ENCODE measurements at places on chromosomes 5 and 9.

- DNase-seq: no peak
Observed at GRCh38 chr5:36720688-36721087, 114.3 kb downstream of the SLC1A3 start.

- DNase-seq: no peak
Observed at GRCh38 chr5:78706825-78707224, 58.3 kb upstream of the LHFPL2 start.

DNA sequence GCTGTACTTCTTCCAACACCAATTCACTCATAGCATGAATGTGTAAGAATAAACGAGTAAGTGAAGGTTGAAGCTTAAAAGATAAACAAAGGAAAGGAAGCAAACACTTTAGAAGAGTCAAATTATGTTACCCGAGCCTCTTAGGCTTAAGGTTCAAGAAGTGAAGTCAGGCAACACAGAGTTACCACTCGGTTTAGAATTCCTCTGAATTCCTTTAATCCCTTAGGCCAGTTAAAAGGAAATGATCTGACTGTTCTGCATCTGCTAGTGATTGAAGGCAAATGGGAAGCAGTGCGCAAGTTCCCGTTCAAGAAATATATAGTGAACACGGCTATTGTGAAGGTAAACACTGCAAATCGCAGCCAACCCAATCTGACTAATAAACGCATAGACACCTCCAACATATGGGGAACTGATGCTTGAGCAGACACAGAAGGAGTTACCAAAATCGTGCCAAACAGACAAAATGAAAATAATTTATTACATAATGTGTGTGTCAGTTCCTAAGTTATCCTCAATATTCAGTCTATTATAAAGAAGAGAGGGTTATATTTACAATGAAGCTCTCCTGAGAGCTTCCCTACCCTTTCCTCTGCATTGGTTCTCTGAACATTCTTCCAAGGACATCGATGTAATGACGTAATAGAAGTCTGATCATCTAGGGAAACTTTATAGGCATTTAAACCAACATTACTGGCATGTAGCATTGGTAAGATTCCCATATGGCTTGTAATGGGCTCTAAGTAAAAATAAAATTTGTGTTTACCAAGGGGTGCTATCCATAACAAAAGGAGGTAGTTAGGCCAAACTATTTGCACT, 837.1 kb upstream of the ZNF608 start:
- DNase-seq: no peak

GRCh38 chr9:89536145-89536574, 38.2 kb upstream of the SEMA4D start:
- DNase-seq: no peak

GRCh38 chr9:77421506-77422265, 226.4 kb downstream of the GNA14 start:
- DNase-seq: no peak

- DNase-seq: no peak
Observed at GRCh38 chr9:77773381-77773780, 125.3 kb upstream of the GNA14 start.

DNA sequence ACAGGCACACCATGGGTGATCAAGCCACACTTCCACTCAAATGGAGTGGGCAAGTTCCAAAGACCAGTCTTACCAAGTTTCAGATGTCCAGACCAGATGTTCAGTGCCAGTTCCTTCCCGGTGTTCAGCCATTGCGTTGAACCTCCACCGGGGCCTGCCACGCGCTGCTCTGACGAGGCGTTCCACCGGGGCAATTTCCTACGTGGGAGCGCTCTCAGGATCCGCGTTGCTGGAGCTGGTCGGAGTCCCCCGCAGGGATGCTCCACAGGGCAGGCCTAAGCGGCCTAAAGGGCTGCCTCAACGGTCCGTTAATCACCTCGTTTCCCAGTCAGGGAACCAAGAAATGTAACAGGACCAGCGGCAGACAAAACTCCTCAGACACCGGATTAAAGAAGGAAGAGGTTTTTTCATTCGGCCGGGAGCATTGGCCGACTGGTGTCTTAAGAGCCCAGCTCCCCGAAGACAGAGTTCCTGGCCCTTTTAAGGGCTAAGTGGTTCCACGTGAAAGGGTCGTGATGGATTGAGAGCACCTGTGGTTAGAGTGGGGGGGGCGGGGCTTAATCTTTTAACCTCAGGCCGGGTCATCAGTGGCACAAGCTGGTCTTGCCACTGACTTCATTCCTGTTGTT, 35.7 kb upstream of the PPP1R26 start:
- DNase-seq: no peak

DNA sequence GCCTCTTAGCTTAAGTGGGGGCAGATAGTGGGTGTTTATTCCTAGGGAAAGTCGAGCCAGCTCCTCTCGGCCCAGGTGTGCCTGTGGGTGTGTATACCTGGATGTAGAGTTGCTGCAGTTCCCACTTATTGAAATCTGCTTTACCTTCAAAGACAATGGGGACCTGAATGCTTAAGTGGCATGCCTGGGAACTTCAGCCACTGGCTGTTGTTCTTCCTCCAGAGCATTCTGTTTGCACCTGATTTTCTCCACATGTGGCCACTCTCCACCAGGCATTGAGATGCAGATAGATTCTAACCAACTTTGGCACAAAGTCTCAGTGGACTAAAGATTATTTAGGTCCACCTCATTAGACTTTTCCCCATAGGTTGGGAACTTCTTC, 186.8 kb downstream of the ZNF462 start:
- no peak for DNase-seq

GRCh38 chr5:35031276-35031675, 16.5 kb downstream of the AGXT2 start:
- DNase-seq: peak; percentile 18

DNA sequence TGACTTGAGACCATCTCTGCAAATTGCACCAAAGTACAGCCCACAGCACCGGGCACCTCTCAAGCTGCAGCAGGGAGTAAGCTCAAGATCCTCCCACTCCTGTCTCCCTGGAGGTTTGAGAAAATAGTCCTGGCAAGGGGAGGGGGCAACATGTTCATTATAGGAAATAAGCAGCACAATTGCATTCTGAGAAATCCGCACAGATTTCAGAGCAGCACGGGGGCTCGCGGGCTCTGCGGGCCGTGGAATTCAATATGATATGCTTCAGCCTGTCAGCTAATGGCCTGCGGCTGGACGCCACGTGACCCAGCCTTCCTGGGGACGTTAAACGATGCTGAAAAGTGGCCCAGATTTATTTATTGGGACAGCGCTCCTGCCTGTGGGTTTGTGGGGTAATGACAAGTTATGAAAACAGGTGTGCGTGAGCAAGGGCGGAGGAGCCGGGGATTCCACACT, 156.4 kb downstream of the DAB2IP start:
- DNase-seq: no peak

DNA sequence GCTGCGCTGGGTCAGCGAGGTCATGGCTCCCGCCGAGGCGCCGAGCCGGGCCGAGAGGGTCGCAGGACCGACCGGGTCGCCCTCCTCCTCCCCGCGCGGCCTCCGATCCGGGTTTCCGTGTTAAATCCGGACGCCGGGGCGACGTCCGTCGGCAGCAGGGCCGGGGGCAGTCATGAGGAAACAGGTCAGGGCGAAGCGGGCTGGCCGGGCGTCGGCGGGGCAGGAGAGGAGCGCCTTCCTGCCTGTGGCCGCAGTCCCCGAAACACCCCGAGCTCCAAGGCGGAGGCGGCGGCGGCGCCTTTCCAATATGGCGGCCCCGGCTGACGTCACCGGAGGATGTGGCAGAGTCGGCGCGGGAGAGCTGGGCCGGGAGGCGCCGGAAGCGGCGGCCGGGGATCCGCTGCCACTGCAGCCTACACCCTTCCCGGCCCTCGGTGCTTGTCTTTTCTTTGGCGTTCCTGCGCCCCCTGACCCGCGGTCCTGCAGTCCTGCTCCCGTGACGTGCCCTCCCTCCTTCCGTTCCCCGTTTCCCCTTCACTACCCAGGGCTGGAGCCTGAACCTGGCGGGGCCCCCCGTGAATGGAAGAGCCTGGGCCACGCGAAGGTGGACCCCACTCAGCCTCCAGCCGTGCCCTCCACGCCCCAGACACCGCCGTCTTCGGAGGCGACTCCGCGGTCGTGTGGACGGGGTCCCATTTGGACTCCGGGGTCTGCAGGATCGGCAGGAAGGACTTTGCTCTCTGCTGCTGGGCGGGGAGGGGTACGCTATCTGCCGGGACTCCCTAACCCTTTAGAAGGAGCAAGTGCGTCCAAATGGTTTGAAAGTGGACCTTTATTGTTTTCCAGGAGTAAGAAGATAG, at the start of gene GOLPH3:
TSS of gene GOLPH3 (minus strand) at position 309 of the 860 bp plus-strand sequence. CDS start at position 24, 285 bp downstream.
- DNase-seq: peak; percentile 94

GRCh38 chr9:13412331-13412730, 132.8 kb upstream of the MPDZ start:
- DNase-seq: no peak

- no peak for DNase-seq
Observed at GRCh38 chr9:122144836-122145591, 14.6 kb downstream of the NDUFA8 start.

DNA sequence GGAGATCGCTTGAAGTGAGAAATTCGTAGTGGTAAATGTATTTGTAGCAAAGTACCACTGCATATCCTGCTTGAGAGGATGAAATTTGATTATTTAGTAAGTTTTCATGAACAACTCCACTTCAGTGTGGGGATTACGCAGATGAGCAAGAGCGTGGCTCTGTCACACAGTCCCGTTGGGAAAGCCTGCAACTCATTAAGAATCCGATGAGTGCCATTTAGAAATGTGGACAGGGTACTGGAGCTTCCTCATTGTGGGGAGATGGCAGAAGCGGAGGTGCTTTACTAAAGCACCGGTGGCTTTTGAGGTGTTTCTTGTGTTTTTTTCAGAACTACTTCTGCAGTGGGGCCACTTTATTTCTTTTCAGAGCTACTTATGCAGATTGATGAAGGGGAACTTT, 1.4 kb downstream of the TJP2 start:
- DNase-seq: no peak

DNA sequence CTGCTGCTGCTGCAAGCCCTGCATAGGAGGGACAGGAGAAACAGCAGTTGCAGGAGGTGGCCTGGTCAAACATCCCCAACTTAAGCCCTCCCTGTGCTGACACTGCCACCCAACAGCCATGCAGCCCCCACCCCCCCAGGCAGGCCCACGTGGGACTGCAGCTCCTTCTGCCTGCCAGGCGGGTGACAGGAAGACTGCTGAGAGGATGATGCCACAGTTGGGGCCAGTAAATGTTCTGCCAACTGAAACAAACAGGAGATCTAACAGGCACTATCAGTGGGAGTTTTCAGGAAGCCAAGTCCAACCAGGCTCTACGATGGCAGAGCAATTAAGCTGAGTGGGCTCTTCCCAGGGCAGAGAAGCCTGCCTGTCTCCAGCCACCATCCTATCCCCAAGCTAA, 31.1 kb downstream of the DIRAS2 start:
- DNase-seq: no peak

GRCh38 chr5:73985145-73985544, 359.1 kb downstream of the ARHGEF28 start:
- DNase-seq: peak; percentile 72

DNA sequence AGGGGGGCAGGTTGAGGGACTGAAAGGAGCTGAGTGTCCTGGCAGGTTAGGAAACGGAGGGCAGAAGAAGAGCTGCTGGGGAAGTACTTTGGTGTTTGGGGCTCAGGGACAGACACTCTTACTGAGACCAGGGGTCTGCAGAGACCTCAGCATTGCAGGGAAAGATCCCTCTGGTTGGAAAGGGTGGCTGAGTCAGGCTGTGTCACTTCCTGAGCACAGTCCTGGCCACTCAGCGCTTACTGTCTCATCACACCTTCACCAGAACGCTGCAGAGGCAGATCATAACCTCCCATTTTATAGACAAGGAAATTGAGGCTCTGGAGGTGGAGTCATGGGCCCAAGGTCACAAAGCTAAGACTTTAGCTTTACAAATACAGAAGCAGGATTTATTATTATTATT, 54.3 kb downstream of the LMX1B start:
- DNase-seq: no peak

- no peak for DNase-seq
Observed at GRCh38 chr9:134391319-134392231, 65.3 kb downstream of the RXRA start.

GRCh38 chr5:68316469-68316868, 100.9 kb downstream of the PIK3R1 start:
- DNase-seq: no peak

DNA sequence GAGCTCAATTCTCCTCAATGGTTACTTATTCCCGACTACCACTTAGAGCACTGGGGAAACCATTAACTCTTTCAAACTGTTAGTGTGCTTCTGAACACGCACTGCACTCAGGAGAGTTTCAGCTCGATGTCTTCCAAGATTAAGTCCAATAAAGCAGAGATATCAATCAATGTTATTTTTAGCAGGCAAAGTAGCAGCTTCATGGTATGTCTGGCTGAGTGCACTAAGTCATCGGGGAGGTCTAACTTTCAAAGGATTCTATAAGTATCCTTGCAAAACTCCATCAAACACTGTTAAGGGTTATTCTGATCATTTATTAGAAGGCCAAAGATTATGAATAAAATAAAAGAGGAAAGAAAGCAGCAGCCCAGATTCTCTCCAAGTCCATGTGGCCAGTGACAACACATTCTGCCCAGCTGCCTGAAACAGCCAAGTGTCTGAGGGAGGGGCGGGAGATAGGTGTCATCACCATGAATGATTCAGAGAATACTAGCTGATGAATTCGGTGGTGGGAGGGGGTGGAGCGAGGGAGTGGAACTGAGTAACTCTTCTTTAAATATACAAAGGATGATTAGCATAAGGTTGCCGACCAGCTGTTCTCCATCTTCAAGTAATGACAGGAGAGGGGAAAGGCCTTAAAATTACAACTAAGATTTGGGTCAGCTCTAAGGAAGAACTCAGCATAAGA, 21.3 kb downstream of the NREP start:
- DNase-seq: peak; percentile 89

- DNase-seq: no peak
Observed at GRCh38 chr9:34654323-34655051, 2.5 kb downstream of the IL11RA start.

DNA sequence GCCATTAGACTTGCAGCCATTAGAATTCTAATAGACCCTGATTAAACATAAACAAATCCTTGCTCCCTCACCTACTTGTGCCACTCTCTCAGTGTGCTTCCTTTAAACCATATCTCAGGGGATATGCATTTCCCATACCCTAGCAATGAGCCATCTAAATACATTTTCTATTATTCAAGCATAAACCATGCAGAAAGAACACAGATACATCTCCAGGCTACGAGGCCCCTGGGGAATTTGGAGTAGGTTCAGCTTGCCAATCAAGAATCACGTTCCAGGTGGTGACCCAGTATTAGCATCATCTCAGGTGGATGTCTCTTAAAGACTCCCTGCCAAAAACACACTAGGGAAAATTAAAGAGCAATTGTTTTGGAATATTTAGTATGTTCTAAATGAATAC, 93.0 kb upstream of the CCL21 start:
- no peak for DNase-seq

DNA sequence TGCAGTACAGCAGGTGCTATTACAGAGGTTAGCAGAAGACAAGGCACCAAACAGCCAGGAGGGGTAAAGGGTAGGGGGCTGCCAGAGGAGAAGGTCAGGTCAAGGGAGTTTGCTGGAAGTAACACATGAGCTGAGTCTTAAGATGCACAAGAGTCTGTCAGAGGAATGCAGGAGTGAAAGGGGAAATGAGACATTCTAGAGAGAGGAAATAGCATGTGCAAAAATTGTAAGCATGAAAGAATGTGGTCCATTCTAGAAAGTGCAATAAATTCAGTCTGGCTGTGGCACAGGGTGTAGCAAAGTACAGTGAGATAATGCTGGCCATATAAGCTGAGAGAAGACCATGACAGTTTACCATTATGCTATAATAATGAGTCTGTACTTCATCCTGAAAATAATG, 6.6 kb downstream of the GOLGA1 start:
- no peak for DNase-seq
